ENCODE measurements at places on chromosomes 1 and 21. TPM values are rescaled to one million over a fixed set of nuclear protein-coding genes. Genes with fewer than 3 reads are reported as not detected.

GRCh38 chr1:228105996-228106799, 2.9 kb downstream of the MRPL55 start:
- H3K27ac ChIP-seq: no peak overlapping the region
- H3K4me3 ChIP-seq: no peak overlapping the region
- no peaks in the 10 kb centered on the region for H3K27me3 ChIP-seq
- peaks cover 33% of the 10 kb centered on the region for H3K36me3 ChIP-seq
- peaks cover 58% of the 10 kb centered on the region for H3K4me1 ChIP-seq

The GPR3 gene
- not detected for total RNA-seq

DNA sequence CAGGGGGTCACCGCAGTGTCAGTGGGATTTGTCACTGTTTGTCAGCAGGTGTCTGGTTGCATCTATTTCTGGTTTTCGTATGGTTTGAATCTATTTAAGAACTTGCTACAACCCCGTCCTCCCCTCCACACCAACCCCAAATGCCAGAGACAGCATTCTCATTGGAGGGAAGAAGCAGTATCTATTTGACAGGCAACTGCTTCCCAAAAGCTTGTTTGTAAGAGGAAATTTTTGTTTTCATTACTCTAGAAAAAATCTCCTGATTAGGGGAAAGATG, 54.4 kb downstream of the NR5A2 start:
- ATAC-seq: no peak
- H3K27ac ChIP-seq: no peak overlapping the region
- no peaks in the 10 kb centered on the region for H3K36me3 ChIP-seq
- H3K4me3 ChIP-seq: no peak overlapping the region

DNA sequence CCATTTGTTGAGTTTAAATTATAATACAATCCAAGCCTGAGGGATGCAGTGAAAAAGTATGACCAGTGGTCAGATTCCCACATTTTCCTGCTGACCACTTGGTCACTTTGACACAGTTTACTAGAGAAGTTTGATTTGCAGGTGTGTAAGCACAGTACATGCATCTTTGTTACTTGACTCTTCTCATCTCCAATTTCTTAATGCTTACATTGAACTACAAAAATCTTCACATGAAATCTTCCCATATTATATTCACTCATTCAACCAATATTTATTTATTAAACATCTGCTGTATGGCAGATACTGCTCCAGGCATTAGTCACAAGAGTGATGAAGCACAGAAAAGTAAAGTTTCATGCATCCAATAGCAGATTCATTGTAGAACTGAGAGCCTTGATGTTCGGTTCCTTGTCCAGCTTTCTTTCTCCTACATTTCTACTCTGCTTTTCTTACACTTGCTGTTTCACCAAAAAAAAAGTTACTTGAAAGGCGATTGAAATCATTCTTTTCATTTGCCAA, 211.7 kb downstream of the NFIA start:
- peaks cover 50% of the 10 kb centered on the region for H3K4me1 ChIP-seq
- H3K27ac ChIP-seq: no peak overlapping the region
- no peaks in the 10 kb centered on the region for H3K27me3 ChIP-seq
- H3K36me3 ChIP-seq: no peaks in the 10 kb centered on the region

The RYR2 gene
- 35.3 TPM for total RNA-seq

- no peak for ATAC-seq
- no peak overlapping the region for H3K4me3 ChIP-seq
- H3K36me3 ChIP-seq: no peaks in the 10 kb centered on the region
- no peak overlapping the region for H3K27ac ChIP-seq
- H3K4me1 ChIP-seq: peaks cover 3% of the 10 kb centered on the region
Observed at GRCh38 chr1:81408419-81408818, 392.3 kb upstream of the ADGRL2 start.

The LCE3D gene
- total RNA-seq: not detected

DNA sequence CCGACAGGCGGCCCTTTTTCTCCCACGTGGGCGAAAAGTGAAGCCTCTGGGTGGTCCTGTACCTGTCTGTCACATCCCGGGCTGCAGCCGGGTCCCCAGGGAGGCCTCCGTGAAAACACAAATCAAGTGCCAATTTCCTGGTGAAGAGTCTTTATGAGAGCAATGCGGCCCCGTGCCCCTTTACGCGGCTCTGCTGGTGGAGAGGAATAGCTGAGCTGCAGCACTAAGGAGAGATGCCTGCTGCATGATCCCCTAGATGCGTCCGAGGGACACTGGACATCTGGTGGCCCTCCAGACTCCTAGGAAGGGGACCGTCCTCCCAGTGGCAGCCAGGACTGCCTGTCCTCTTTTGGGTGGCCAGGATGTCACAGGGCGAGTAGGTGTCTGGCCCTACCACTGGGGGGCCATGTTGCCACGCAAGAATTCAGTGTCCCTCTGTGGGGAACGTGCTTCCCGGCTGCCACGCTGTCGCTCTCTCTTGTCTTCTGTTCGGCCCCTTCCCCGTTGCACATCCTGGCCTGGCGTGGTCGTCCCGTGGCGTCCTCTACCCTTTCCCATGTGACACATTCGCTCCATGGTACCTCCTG, 38.7 kb downstream of the COL18A1 start:
- no peak overlapping the region for H3K4me3 ChIP-seq
- peaks cover 6% of the 10 kb centered on the region for H3K4me1 ChIP-seq
- H3K27ac ChIP-seq: no peak overlapping the region
- no peaks in the 10 kb centered on the region for H3K27me3 ChIP-seq
- no peaks in the 10 kb centered on the region for H3K36me3 ChIP-seq

DNA sequence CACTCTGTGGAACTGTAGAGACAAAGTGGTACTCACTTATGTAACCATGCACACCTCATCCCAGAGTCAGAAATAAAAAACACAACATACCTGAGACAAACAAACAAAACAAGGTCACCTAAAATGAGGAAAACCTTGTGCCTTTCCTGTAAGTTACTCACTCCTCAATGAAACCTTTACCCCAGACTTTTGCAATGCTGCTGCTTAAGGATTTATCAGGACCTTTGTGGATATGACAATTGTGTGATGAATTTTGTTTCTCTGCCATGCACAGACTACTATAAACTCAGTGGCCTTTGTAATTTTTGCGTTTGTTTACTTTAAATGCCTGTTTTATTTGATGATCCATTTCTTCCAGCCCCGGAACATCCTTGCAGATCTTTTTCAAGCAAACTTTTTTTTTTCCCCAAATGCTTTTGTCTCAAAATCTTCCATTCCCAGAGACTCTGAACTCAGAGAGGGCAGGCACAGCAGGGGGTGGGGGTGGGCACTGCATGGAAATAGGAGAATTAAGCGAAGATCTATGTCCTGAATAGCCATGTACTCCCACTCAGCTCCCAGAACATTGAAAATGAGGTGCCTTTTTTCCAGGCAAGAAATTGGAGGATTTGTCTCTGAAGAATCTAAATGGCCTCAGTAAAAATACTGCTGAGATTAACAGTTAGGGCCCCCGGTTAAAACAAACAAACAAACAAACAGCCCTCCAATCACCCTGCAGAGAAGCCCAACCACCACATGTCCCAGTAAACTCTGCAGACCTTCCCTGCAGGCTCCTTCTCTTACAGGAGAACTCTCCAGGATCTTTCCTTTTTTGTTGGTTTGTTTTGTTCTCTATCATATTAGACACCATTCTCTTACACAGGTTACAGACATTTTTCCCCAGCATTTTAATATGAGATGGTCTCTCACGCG, 22.6 kb upstream of the SIM2 start:
- peaks cover 42% of the 10 kb centered on the region for H3K27me3 ChIP-seq
- ATAC-seq: no peak
- H3K36me3 ChIP-seq: no peaks in the 10 kb centered on the region
- no peak overlapping the region for H3K27ac ChIP-seq
- H3K4me3 ChIP-seq: no peak overlapping the region

DNA sequence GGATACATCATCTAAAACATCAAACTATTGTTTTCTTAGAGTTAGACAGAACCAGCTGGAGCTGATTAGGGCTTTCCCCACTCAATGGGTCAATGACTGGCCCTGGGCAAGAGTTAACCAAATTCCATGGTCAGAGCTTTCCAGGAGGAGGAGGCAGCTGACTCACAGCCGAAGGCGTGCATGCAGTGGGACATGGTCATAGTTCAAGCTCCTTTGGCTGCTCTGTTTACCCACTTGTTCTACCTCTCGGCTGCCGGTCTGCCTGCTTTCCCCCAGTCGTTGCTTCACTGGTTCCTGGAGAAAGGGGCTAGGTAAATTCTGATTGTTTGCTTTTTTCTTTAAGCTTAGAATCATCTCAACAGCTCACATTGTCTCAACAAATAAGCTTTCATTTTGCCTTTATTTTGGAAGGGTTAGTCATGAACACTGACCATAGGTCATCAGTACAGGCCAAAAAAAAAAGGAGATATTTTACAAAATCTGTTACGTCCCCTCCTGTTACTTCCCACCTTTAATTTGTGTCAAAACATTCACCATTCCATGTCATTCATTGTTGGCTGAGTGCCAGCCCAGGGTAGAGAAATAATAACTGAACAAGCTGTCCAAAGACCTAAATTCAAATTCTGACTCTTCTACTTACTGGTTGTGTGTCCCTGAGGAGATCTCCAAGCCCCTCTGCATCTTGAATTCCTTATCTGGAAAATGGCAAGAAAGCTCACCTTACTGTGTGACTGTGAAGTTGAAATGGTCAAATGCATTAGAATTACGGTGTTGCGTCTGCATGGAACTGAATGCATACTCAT, 12.0 kb downstream of the MAB21L3 start:
- no peaks in the 10 kb centered on the region for H3K4me1 ChIP-seq
- H3K27ac ChIP-seq: no peak overlapping the region
- no peaks in the 10 kb centered on the region for H3K36me3 ChIP-seq

DNA sequence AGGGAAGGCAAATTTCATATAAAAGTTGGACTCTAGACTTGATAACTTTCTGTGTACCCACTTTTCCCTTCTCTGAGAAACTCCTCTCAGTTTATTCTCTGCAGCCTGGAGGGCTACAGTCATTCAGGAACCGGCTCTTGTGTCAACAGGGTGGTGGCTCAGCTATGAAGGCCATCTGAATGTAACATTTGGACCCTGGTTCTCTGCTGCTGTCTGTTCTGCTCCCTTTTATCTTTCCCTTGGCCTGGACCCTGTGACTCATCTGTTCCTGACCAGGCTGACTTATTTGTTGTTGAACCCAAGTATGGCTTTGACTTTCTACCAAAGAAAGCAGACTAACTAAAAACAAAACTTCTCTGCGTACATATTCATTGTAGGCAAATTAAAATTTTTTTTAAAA, 75.4 kb downstream of the CENPF start:
- H3K36me3 ChIP-seq: no peaks in the 10 kb centered on the region
- H3K4me3 ChIP-seq: no peak overlapping the region
- ATAC-seq: no peak

DNA sequence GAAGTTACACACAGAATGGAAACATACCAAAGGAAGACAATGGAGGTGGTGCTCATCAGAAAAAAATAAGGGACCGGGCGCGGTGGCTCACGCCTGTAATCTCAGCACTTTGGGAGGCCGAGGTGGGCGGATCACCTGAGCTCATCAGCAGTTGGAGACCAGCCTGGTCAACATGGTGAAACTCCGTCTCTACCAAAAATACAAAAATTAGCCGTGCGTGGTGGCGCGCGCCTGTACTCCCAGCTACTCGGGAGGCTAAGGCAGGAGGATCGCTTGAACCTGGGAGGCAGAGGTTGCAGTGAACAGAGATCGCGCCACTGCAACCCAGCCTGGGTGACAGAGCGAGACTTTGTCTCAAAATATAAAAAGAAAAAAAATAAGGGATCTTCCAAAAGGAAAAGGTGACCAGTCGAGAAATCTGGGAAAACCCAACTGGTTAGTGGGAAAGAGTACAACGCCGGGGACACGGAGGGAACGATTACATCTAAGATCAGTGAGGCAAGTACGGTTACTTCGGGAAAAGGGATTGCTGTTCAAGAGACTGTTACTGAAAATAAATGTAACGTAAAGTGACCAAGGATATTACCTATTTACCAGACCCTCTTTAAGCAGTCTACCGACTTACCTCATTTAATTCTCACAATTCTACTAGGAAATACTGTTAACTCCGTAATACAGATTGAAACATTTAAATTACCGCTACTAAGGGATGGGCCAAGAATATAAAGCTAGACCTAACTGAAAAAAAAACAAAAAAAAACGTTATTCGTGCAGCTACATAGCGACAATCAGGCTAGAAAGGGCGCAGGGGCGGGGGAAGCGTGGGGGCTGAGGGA, 822 bp downstream of the CCT3 start:
- peak overlapping the region; percentile 0 for H3K27ac ChIP-seq
- no peaks in the 10 kb centered on the region for H3K36me3 ChIP-seq
- no peaks in the 10 kb centered on the region for H3K4me1 ChIP-seq
- H3K4me3 ChIP-seq: peak overlapping the region; percentile 77
- H3K27me3 ChIP-seq: no peaks in the 10 kb centered on the region
- no peak for ATAC-seq

DNA sequence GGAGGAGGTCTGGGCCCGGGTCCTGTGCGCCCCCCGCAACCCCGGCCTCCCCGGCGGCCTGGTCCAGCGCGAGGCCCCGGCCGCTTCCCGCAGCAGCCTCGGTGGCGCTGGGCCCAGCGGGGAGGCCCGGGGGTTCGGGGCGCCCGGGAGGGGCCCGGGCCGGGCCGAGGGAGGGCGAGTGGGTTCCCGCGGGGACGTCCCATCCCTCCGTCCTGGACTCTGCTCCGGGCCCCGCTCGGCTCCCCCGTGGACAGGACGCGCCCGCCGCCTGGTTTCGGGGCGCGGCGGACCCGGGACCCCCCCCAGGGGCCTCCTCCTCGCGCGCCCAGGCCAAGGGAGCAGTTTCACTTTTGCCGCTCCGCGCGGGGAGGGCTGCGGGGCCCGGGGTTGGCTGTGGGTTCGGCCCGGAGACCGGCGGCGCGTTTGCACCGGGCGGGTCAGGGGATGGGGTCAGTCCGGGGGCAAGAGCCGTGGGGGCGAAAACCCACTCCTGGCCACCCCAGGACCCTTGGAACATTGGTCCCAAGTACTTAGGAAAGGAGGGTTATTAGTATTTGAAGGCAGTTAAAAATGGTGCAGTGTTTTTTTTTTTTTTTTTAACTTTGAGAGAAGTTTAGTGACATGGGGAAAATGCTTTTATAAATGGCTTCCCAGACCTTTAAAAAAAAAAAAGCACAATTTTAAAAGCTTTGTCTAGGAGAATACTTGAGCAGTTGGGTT, 677 bp downstream of the AGPAT3 start:
- no peaks in the 10 kb centered on the region for H3K36me3 ChIP-seq
- peak overlapping the region; percentile 71 for H3K4me3 ChIP-seq
- peak; percentile 49 for ATAC-seq
- peak overlapping the region; percentile 94 for H3K27ac ChIP-seq
- no peaks in the 10 kb centered on the region for H3K27me3 ChIP-seq

GRCh38 chr1:223429821-223430220, 36.6 kb downstream of the CCDC185 start:
- H3K27me3 ChIP-seq: no peaks in the 10 kb centered on the region
- no peak overlapping the region for H3K4me3 ChIP-seq
- H3K4me1 ChIP-seq: peaks cover 59% of the 10 kb centered on the region
- ATAC-seq: no peak
- H3K27ac ChIP-seq: peak overlapping the region; percentile 39

- H3K36me3 ChIP-seq: no peaks in the 10 kb centered on the region
- no peaks in the 10 kb centered on the region for H3K27me3 ChIP-seq
- no peak overlapping the region for H3K4me3 ChIP-seq
- no peak overlapping the region for H3K27ac ChIP-seq
- ATAC-seq: no peak
Observed at GRCh38 chr1:58927722-58928085, 143.9 kb upstream of the JUN start.
